ENCODE measurements at places on chromosomes 4 and X.
A peak's percentile ranks its signal among the peaks of the same experiment; 100 is the strongest.

DNA sequence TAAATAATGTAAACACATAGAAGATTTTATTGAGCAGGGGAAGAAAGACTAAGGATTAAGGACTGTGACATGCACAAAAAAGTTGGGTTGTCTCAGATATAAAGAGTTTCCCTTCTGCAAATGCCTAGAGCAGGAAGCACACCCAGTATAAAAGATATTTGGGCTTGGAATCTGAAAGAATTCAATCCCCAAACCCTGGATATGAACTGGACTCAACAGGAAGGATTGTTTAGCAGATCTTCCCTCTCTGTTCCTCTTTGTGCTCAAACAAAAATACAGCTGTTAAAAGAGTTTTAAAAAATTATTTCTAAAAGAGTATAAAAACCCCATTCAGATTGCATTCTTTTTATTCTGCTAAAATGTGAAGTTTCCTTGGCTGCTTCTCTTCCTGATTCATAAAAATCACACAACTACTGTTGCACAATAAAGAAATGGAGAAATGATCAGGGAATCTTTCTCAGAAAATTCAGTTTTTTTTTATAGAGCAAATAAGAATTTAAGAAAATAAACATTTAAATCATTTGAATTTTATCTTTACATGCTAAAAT is 71.4 kb downstream of the PDLIM5 start:
- DNase-seq = no peak

GRCh38 chr4:76960014-76960413 is 10.5 kb downstream of the SEPTIN11 start:
- DNase-seq = no peak

GRCh38 chr4:37710491-37710890 is 24.3 kb upstream of the RELL1 start:
- DNase-seq = no peak

- DNase-seq = no peak
Observed at GRCh38 chr4:22129454-22130029, 181.0 kb upstream of the KCNIP4 start.

- no peak for DNase-seq
Observed at GRCh38 chr4:37762294-37762990, 64.0 kb upstream of the PGM2 start.

DNA sequence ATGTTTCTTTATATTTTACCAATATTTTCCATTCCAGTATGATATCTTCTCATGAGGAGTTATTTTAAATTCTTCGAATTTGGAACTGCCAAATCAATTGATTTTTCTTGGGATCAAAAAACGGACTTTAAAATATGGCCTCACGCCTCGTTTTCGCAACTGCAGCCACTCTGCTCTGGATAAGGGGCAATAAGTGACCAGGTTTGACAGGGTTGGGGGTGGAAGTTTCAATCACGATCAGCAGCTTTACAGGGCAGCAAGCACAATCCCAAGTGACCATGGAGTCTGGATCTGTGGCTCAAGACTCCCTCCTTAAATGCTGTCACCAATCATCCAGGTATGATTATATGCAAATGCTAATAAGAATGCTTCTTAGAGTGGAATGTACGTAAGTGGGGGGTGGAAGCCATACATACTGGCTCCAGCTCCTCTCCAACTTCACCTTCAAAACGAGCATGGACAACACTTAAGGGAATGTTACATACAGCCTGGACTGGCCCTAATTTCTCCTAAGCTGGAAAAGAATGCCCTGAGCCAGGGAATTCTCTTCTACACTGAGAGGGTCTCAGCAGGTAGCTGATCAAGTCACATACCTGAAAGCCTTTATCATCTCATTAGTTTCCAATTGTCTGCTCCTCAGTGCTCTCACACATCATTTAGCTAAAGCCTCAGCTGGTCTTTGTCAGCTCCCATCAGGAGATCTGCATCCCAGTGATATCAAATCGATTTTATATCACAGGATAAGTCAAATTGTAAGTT is 176.9 kb upstream of the DCAF8L1 start:
- no peak for DNase-seq

DNA sequence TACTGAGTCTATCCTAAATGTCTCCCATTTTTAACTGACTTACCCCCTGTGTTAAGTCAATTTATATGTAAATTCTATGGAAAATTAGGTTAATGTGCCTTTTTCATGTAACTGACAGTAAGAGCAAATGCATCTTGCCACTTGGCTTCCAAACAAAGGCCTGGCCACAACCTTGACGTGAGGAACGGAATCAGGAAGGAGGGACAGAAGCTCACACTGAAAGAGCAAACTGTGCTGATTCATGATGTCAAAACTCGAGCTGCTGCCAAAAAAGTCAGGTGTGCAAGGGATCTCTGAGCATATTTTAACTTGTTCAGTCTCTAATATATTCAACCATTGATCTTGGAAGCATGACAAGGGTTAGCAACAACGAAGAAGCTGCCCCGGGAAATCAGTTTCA is 35.8 kb downstream of the GPM6A start:
- DNase-seq = no peak

DNA sequence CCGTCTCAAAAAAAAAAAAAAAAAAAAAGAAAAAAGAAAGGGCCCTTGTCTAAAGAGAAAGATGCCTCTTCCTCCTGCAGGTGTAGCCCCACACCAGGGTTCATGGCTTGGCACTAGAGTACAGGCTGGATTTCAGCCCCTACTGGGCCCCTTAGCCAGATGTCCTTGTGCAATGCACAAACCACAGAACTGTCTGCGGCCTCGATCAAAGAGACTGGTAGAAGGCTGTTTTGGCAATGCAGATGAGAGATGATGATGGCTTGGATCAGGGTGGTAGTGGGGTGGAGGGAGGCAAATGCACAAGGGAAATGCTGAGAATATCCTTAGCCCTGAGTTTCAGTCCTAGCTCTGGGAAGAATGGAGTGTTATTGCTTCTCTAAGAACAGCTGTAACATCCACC is 26.5 kb upstream of the TSR2 start:
- no peak for DNase-seq

DNA sequence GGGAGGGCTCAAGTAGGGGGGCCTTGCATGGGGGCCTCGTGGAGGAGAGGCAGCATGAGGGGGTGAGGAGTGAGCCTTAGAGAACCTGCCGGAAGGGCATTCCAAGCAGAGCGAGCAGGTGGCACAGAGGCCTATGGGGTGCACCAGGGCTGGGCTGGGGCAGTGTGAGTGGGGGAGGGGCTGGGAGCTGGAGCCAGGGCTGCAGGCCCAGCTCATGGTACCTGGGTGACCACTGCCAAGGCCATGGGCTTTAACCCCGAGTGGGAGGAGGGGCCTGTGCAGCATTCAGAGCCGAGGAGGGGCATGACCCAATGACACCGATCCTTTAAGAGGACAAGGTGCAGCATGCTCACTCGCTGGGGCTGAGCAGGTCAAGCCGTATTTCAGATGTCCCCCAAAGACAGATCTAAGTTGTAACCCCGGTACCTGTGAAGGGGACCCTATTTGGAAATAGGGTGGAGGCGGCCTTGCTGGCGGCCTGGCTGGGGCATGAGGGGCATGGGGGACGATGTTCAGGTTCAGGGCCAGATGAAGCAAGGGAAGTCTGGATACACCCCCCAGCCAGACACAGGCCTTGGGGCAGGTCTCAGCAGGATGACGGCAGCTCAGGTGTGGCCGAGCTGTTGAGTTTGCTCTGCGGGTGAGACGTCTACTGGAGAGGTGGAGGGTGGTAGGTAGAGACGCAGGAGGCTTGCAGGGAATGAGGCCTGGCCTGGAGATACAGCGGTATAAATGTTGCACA is 137.0 kb downstream of the CPZ start:
- no peak for DNase-seq

GRCh38 chr4:24809815-24810405 is 14.5 kb downstream of the SOD3 start:
- DNase-seq = no peak

- no peak for DNase-seq
Observed at GRCh38 chrX:134482371-134482770, 22.4 kb downstream of the HPRT1 start.

GRCh38 chr4:77074381-77074831 is 1.4 kb downstream of the CCNI start:
- DNase-seq = no peak

DNA sequence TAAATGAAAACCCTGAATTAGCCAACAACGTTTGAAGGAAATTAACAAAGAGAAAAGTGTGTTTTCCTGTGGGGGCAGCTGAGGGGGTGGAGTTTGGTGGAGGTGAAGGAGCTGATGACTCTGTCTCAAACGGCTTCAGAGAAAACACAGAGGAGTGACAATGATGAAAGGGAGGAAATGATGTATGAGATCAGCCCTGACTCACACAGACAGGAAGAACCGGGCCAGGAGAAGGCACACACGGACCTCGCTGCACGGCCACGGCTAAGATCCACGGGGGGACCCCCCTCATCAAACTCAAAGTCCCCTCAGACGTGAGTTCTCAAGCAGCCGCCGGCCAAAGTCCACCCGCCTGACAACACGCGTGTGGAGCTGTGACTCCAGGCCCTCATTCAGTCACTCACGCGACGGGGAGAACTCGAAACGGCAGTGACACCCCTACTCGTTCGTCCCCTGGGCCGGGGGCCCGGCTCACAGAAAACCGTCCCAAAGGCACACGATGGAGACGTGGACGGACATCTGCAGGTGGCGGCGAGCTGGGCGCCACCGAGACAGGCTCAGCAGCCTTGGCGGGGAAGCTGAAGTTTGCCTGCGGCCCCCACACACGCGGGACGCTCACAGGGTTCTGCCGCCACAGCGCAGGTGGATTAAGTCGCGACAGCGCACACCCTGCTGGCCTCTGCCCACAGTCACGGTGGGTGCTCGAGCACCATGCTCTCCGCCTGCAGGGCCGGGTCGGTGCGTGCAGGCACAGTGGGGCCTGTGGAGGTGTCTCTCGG is 28.8 kb downstream of the PPP2R3B start:
- DNase-seq = peak; percentile 8

DNA sequence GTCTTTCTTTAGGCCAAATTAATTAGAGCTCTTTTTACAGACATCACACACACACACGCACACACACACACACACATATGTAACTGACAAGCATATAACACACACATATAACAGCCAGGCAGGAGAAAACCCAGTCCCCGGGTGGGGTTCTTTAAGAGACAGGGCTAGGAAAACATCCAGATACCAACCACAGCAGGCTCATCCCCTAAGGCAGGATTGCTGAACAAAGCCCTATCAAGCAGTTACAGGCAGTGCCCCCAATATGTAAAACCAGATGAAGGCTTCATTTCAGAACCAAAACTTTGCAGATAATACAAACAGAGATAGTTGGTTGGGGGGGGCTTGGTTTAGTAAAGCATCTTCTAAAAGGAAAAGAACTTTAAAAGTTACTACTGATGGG is 18.0 kb upstream of the FAM47E start:
- no peak for DNase-seq

- DNase-seq = no peak
Observed at GRCh38 chrX:53227224-53227765, 2.3 kb upstream of the KDM5C start.

DNA sequence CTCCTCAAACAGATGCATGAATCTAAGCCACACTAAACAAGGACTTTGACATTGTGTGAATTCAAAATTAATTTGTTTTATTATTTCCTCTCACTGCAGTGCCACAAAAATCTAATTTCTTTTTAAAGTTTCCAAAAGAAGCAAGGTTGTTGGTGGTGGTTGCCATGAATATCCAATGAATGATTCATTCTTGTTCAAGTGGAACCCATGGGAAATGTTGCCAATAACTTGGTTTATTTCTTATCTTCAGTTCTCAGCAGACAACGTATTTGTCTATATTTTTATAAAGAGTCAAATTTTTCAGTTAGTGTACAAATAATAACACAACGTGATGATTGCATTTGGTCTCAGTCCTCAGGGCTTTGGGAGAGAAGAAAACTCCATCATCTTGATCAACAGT is 309.4 kb upstream of the NOCT start:
- DNase-seq = no peak

GRCh38 chrX:49177873-49178480 is 6.3 kb downstream of the PLP2 start:
- DNase-seq = no peak

- no peak for DNase-seq
Observed at GRCh38 chrX:9403374-9403773, 61.5 kb upstream of the TBL1X start.

GRCh38 chrX:73841337-73841736 is 278.3 kb downstream of the CHIC1 start:
- no peak for DNase-seq

DNA sequence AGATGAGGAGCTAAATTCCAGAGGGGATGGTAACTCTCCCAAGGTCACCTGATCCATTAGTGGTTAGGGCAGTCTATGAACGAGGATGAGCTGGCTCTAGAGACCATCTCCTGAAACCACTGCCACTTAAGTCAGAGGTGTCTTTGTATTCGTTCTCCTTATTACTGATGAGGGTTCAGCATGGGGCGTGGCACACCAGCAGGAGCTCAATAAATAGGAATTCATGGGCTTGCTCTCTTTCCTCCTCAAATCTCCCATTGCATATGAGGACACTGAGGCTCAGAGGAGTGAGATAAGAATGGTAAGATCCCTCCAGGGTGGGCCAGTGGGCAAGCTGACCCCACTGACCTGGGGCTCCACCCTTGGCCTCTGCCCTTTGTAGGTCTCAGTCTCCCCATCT is 1.7 kb upstream of the GATA1 start:
- no peak for DNase-seq

- DNase-seq = no peak
Observed at GRCh38 chr4:140255467-140255866, 101.5 kb upstream of the MAML3 start.

GRCh38 chr4:176979416-176979815 is 186.7 kb upstream of the VEGFC start:
- no peak for DNase-seq

GRCh38 chrX:136211766-136212556 is 39.2 kb downstream of the MAP7D3 start:
- DNase-seq = no peak

GRCh38 chrX:85244450-85245211 is 840 bp downstream of the ZNF711 start:
- no peak for DNase-seq

- DNase-seq = no peak
Observed at GRCh38 chr4:135371137-135371536, 1169.5 kb upstream of the PABPC4L start.

DNA sequence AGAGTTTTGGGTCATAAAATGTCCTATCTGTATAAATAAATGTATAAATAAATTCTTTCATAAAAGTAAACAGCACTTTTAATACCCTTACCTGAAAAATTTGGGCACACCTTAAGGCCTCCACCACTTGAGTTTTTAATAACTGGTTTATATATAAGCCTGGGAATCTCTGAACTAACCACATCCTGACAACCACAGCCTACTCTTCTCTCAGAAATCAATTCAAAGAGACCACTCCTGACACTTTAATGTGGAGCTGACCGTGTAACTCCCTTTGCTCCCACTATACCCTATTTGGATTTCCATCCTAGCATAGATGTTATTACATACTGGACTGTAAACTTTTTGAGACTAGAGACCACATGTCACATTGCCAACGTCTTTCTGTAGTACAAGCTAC is 3.5 kb downstream of the FBXL5 start:
- no peak for DNase-seq

GRCh38 chr4:98686043-98686707 is 27.8 kb upstream of the TSPAN5 start:
- no peak for DNase-seq

- no peak for DNase-seq
Observed at GRCh38 chr4:148090503-148091476, 351.4 kb downstream of the NR3C2 start.

All from activated CD4-positive, alpha-beta T cell treated with anti-CD3 and anti-CD28 coated beads for 24 hours (primary cell).